ENCODE measurements at places on chromosomes 6 and 20. TPM values are rescaled to one million over a fixed set of nuclear protein-coding genes. Genes with fewer than 3 reads are reported as not detected.

DNA sequence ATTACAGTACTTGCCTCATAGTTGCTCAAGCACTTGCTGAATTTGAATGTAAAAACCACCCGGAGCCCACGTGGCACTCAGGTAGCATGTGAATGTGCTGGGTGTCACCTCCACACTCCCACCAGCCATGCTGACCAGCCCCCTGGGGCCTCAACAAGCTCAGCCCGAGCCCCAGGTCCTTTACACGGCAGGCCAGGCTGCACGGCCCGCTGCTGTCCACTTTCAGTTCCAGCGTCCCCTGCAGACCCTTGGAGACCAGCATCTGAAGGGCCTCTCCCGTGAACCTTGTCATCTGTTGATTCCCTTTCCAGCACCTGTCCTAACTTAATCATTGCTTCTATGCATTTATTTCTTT is 33.3 kb upstream of the ZBP1 start:
- H3K4me3 ChIP-seq, result no peak overlapping the region
- no peak overlapping the region for H3K27ac ChIP-seq
- no peaks in the 10 kb centered on the region for H3K4me1 ChIP-seq

The SLC22A3 gene
- polyA plus RNA-seq, result 2.5 TPM

The LINC00237 gene
- not detected for polyA plus RNA-seq

The CLDN20 gene
- 0.67 TPM for polyA plus RNA-seq

The SAMD3 gene
- 3.6 TPM for polyA plus RNA-seq

Data from large intestine (tissue), 12 donors.